ENCODE measurements at places on chromosomes 12 and 14. TPM values are rescaled to one million over a fixed set of nuclear protein-coding genes. Genes with fewer than 3 reads are reported as not detected.

The SLC15A4 gene
- 13.8 TPM for polyA plus RNA-seq

The KRT71 gene
- not detected for polyA plus RNA-seq

The EPYC gene
- polyA plus RNA-seq, result not detected

The MLF2 gene
- polyA plus RNA-seq, result 293 TPM
